Fibroblast of lung (primary cell): ENCODE measurements at places on chromosomes 3 and 15. TPM values are rescaled to one million over a fixed set of nuclear protein-coding genes. Genes with fewer than 3 reads are reported as not detected.

The ST6GAL1 gene
- 0.83 and 1.3 TPM in 2 replicates for total RNA-seq

The LSAMP gene
- 4.8 and 9.0 TPM in 2 replicates for total RNA-seq

The P2RY13 gene
- total RNA-seq: under 0.01 TPM in 1 of 2 replicates, not detected in the other

The GOLGA8J gene
- total RNA-seq: under 0.01 TPM in 1 of 2 replicates, not detected in the other

The KBTBD12 gene
- not detected in 2 replicates for total RNA-seq

The IP6K2 gene
- total RNA-seq: 40.3 and 53.5 TPM in 2 replicates

The CPEB1 gene
- total RNA-seq: 24.9 and 62.3 TPM in 2 replicates

The REC114 gene
- total RNA-seq: not detected in 2 replicates

The P2RY14 gene
- total RNA-seq: not detected in 2 replicates

The LRTM1 gene
- total RNA-seq: not detected in 2 replicates

The SMC4 gene
- 38.0 and 48.4 TPM in 2 replicates for total RNA-seq

The CLDN16 gene
- under 0.01 and 0.33 TPM in 2 replicates for total RNA-seq

The IL20RB gene
- total RNA-seq: 0.51 and 3.0 TPM in 2 replicates

The PSTPIP1 gene
- 0.77 and 1.5 TPM in 2 replicates for total RNA-seq

The CCDC80 gene
- total RNA-seq: 153 and 366 TPM in 2 replicates

The PDZRN3 gene
- total RNA-seq: 47.5 and 56.3 TPM in 2 replicates

The CLRN1 gene
- not detected in 2 replicates for total RNA-seq

The TEX264 gene
- 51.0 and 54.4 TPM in 2 replicates for total RNA-seq

The CPLX3 gene
- not detected in 2 replicates for total RNA-seq

The CSPG5 gene
- total RNA-seq: under 0.01 and 0.17 TPM in 2 replicates
